Aorta (tissue), 5 donors: ENCODE measurements at places on chromosomes 6 and 20. TPM values are rescaled to one million over a fixed set of nuclear protein-coding genes. Genes with fewer than 3 reads are reported as not detected.

The ABCC10 gene
- 19.5 TPM for total RNA-seq

The NKX2-4 gene
- total RNA-seq = not detected

The CPNE5 gene
- total RNA-seq = 7.9 TPM

The PHACTR1 gene
- total RNA-seq = 33.9 TPM

The IPCEF1 gene
- 4.7 TPM for total RNA-seq

The METTL24 gene
- total RNA-seq = 12.5 TPM

GRCh38 chr6:36301085-36301658, 31.3 kb downstream of the PNPLA1 start:
- H3K27me3 ChIP-seq = no peaks in the 10 kb centered on the region
- H3K27ac ChIP-seq = no peak overlapping the region
- no peak for DNase-seq

DNA sequence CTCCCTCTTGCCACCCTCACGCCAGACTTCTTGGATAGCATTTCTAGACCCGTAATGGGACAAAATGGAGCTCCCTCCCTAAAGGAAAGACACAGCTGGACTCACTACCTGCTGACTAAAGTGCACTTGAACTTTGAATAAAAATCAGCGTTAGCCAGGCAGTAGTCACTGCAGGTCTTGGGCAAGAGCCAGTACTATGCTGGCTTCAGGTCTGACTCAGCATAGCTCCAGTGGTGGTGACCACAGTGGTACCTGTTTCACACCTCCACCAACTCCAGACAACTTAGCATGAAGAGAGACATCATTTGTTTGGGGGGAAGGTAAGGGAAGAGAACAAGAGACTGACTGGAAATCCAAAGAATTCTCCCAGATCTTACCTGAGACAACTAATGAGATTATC, 906.8 kb downstream of the GRIK2 start:
- H3K27me3 ChIP-seq = no peaks in the 10 kb centered on the region
- no peak for DNase-seq
- H3K27ac ChIP-seq = no peak overlapping the region

GRCh38 chr6:95629551-95629950, 52.2 kb downstream of the MANEA start:
- DNase-seq = no peak
- H3K27ac ChIP-seq = no peak overlapping the region
- no peaks in the 10 kb centered on the region for H3K4me1 ChIP-seq
- no peak overlapping the region for H3K4me3 ChIP-seq
- H3K36me3 ChIP-seq = no peaks in the 10 kb centered on the region
- peaks cover 4% of the 10 kb centered on the region for H3K27me3 ChIP-seq

GRCh38 chr20:14910126-14910525, 572.7 kb upstream of the FLRT3 start:
- no peaks in the 10 kb centered on the region for H3K36me3 ChIP-seq
- no peak overlapping the region for H3K27ac ChIP-seq
- H3K4me3 ChIP-seq = no peak overlapping the region
- H3K4me1 ChIP-seq = peaks cover 6% of the 10 kb centered on the region

DNA sequence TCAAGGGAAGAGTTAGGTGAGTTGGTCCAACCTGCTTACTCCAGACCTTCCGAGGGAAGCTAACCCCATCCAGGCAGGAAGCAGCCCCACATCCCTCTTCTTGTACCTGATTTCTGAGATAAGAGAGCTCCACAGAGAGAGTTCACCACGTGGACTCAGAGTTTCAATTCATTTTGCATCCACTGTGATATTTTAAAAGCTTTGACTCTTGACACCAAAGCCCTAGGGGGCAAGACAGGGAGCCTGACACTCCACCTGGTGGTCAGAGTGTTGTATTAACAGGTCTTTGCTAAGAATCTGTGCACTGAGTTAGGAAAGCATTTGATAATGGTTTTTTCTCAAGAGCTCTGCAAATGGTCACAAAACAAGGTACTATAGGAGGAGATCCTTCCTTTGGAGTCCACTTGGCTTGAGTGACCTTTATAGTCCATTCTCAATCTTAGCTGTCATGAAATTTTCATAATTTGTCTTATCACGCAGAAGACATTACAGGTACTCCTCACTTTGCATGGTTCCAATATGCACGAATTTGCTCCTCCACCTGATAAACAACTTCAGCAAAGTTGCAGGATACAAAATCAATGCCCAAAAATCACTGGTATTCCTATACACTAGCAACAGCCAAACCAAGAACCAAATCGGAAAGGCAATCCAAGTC, 56.2 kb upstream of the RIPOR2 start:
- H3K4me3 ChIP-seq = no peak overlapping the region
- DNase-seq = no peak
- no peaks in the 10 kb centered on the region for H3K36me3 ChIP-seq
- H3K27ac ChIP-seq = no peak overlapping the region

DNA sequence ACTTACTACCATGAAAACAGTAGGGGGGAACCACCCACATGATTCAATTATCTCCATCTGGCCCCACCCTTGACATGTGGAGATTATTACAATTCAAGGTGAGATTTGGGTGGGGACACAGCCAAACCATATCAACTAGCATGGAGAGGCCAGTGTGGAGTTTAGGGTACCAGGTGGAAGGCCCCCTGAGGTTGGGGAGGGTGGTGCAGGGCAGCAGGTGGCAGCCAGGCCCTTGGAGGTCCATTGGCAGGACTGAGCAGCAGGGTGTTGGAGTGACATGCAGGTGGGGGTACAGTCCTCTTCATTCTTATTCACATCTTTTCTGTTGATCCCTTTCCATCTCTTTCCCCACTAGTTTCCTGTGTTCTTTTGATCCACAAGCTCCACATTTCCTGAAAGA, 42.9 kb downstream of the PHACTR3 start:
- no peak for DNase-seq
- H3K4me3 ChIP-seq = no peak overlapping the region
- peaks cover 3% of the 10 kb centered on the region for H3K27me3 ChIP-seq
- H3K36me3 ChIP-seq = no peaks in the 10 kb centered on the region
- no peaks in the 10 kb centered on the region for H3K4me1 ChIP-seq

DNA sequence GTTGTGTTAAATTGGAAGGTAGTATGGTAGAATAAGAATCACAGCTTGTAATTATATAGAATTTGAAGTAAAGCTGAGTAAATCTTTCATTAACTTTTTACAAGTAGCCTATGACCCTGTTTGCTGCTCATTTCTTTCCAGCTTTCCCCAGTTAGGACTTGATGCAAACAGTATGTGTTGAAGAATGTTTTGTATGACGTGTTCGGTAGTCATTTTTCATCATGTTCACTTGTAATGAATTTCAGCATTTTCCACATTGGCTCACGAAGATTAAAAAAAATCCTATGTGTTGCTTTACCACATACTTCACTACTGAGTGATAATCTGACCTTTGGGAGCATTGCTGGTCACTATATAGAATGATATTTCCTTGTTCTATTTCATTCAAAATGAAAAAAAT, 162.4 kb downstream of the CDKAL1 start:
- DNase-seq = no peak
- H3K27ac ChIP-seq = no peak overlapping the region
- no peaks in the 10 kb centered on the region for H3K4me1 ChIP-seq
- H3K4me3 ChIP-seq = no peak overlapping the region

DNA sequence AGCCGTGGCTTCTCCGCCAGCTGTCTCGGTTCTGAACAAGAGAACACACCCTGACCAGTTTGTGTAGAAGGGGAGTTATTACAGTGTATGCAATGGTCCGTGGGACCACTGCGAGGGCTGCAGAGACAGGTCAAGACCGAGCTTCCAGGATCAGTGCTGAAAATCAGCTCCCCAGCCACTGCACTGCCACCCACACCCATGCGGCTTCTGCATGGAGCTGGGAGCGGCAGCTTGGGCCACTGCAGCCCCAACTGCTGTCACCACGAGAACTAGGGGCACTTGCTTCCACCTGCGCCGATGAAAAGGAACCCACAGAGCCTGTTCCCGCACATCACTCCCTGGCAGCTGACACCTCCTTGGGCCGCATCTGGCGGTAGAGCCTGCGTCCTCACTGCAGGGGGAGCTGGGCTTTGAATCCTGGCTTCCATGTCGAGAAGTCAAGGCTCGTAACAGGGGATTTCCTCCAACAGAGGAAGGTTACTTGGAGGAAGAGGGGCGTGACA, 56.2 kb downstream of the TMEM242 start:
- H3K36me3 ChIP-seq = no peaks in the 10 kb centered on the region
- H3K4me3 ChIP-seq = no peak overlapping the region
- peak; percentile 37 for DNase-seq
- no peaks in the 10 kb centered on the region for H3K27me3 ChIP-seq
- H3K4me1 ChIP-seq = no peaks in the 10 kb centered on the region
- no peak overlapping the region for H3K27ac ChIP-seq

DNA sequence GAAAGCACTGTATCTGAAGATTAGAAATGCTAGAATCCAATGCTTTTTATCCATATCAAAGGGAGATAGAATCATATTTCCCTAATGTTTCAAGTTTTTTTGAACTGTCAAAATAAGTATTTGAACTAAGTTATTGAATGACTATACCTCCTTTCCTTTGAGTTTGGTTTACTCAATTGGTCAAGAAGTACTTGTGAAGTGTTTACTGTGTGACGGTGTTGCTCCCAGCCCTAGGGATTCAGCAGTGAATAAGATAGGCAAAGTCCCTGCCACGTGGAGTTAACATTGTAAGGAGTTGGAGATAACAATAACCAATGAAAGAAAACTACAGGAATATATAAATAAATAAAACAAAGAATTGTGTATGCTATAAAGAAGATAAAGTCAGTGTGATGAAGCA, 535.9 kb downstream of the FRK start:
- H3K27ac ChIP-seq = no peak overlapping the region
- H3K36me3 ChIP-seq = no peaks in the 10 kb centered on the region
- H3K27me3 ChIP-seq = no peaks in the 10 kb centered on the region
- no peak for DNase-seq
- no peaks in the 10 kb centered on the region for H3K4me1 ChIP-seq
- no peak overlapping the region for H3K4me3 ChIP-seq

DNA sequence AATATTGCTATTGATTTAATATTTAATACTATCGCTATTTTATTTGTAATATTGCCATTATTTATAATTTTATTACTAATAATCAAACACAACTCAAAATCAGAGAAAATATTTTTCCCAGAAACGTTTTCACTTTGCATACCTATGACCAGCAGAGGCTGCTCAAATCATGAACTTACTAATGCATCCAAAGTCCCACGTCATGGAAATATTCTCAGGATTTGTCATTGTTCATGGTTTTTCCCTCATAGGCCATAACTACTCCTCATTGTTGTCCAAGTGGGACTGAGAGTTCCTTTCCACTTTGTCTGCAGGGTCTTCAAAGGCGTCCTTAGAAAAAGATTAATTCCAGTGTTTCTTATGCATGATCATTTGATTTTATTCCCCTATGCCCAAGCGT, 344.8 kb downstream of the THBS2 start:
- no peaks in the 10 kb centered on the region for H3K27me3 ChIP-seq
- no peak overlapping the region for H3K27ac ChIP-seq
- no peaks in the 10 kb centered on the region for H3K36me3 ChIP-seq
- no peak overlapping the region for H3K4me3 ChIP-seq
- H3K4me1 ChIP-seq = no peaks in the 10 kb centered on the region

DNA sequence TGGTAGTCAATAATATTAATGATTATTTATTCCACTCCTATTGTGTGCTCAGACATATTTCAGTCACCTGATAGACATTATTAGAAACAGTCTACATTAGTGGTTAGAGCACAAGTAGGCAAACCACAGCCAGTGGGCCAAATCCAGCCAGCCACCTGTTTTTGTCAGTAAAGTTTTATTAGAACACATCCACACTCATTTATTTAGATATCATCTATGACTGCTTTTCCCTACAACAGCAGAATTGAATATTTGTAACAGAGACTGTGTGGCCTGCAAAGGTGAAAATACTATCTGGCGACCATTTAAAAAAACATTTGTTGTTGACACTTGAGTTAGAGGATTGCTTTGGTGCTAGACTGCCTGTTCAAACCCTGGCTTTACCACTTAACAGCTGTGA, 220.0 kb upstream of the ZFP64 start:
- H3K4me1 ChIP-seq = no peaks in the 10 kb centered on the region
- H3K36me3 ChIP-seq = no peaks in the 10 kb centered on the region
- no peak overlapping the region for H3K27ac ChIP-seq
- H3K4me3 ChIP-seq = no peak overlapping the region

GRCh38 chr6:128456510-128457230, 63.7 kb downstream of the PTPRK start:
- H3K36me3 ChIP-seq = no peaks in the 10 kb centered on the region
- peaks cover 4% of the 10 kb centered on the region for H3K4me1 ChIP-seq
- no peaks in the 10 kb centered on the region for H3K27me3 ChIP-seq
- H3K4me3 ChIP-seq = no peak overlapping the region
- DNase-seq = no peak

GRCh38 chr6:163533443-163533842, 118.9 kb downstream of the QKI start:
- H3K4me1 ChIP-seq = peaks cover 3% of the 10 kb centered on the region
- H3K27ac ChIP-seq = no peak overlapping the region
- no peaks in the 10 kb centered on the region for H3K36me3 ChIP-seq
- no peak overlapping the region for H3K4me3 ChIP-seq

DNA sequence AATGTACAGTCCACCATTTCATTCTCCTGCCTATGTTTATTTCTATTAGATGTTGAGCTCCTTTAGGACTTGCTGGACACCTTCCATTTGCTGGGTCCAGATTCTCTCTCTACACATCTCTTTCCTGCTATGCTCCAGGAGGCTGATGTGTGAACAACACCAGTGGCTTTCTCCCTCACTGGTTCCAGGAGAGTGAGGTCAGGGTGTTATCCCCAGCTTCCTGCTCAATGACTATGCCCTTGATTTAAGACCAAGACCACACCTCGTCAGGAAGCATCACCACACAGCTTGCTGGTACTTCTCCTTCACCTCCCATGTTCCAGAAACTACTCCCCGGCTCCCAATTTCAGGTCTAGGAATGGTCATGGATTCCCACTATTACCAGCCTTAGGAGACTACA, 31.3 kb upstream of the E2F3 start:
- no peaks in the 10 kb centered on the region for H3K36me3 ChIP-seq
- no peak overlapping the region for H3K27ac ChIP-seq
- DNase-seq = no peak
- H3K4me1 ChIP-seq = no peaks in the 10 kb centered on the region

DNA sequence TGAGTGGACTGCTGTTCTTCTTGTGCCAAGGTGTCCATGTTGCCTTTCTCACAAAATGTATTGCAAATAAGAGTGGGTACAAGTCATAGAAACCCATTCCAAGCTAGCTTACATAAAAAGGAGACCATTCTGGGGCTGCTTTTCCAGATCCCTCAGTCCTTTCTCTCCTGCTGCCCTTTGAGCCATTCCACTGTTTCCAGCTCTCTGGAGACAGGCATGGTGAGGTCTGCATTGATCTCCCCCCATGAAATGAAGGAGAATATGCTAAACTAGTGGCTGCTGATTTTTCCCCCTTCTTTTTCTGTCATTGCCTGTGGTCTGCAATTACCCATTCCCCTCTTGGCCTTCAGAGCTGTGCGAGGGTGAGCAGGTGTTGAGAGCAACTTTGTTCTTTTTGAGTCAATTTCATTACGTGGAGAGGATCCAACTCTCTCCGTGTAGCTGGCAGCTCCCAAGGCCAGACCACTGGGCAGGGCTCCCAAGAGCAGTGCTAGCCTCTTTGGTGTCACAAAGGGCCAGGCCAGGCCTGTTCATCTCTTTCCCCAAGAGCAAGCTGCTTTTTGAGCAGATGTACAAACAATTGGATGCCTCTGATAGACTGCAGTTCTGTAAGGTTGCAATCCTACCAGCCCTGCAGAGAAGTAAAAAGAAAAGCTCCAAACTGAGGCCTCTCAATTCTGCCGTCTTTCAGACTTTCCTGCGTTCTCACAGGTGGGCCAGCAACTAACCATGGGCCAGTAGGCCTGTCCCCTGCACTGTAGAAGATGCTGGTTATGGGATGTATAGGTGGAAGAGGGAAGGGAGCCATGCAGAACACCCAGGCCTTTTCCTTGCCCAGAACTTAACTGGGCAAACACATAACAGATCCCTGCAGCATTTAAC, 96.1 kb upstream of the ARMC2 start:
- no peaks in the 10 kb centered on the region for H3K36me3 ChIP-seq
- no peak for DNase-seq
- H3K27ac ChIP-seq = no peak overlapping the region
- no peak overlapping the region for H3K4me3 ChIP-seq
- no peaks in the 10 kb centered on the region for H3K27me3 ChIP-seq
